ENCODE measurements at places on chromosomes 13 and 19.

- DNase-seq: no peak
Measured at GRCh38 chr19:50158577-50158976, 4.5 kb downstream of the IZUMO2 start.

- DNase-seq: no peak
Measured at GRCh38 chr13:48749144-48749543, 95.4 kb downstream of the CYSLTR2 start.

GRCh38 chr19:41895745-41896580, 13.0 kb downstream of the ARHGEF1 start:
- no peak for DNase-seq

DNA sequence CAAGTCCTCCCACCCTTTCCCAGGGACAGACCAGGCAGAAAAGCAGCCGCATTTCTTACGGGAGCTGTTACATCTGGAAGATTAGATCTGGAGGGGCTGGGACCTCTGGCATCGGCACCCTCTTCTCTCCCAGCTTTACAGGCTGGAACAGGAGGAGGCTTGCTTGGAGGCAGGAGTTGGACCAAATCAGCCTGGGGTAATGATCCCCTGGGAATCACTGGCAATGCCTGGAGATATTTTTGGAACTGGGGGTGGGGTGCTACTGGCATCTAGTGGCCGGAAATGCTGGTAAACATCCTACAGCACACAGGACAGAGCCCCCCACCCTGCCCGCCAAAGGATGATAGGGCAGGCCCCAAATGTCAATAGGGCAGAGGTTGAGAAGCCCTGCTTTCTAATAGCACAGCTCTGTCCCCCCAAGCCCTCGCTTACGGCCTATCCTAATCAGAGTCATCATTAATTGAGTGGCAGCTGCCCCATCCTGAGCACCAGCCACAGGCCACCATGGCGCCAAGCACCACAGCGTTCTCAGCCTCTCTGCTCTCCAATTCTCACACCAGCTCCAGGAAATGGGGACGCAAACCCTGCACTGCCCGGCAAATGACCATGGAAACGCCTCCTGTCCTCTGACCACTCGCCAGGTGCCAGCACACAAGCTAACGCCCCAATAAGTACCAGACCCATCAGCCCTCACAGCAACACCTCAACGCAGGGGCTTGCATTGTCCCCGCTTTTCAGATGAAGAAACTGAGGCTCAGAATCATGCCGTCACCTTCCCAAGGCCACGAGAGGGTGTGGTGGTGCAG, 20.6 kb downstream of the LRRC4B start:
- no peak for DNase-seq

- DNase-seq: peak; percentile 72
Measured at GRCh38 chr13:22880741-22881720, 299.7 kb upstream of the SGCG start.

- no peak for DNase-seq
Measured at GRCh38 chr13:60957816-60958215, 457.8 kb downstream of the PCDH20 start.

- no peak for DNase-seq
Measured at GRCh38 chr13:48852911-48853727, 122.6 kb upstream of the FNDC3A start.

DNA sequence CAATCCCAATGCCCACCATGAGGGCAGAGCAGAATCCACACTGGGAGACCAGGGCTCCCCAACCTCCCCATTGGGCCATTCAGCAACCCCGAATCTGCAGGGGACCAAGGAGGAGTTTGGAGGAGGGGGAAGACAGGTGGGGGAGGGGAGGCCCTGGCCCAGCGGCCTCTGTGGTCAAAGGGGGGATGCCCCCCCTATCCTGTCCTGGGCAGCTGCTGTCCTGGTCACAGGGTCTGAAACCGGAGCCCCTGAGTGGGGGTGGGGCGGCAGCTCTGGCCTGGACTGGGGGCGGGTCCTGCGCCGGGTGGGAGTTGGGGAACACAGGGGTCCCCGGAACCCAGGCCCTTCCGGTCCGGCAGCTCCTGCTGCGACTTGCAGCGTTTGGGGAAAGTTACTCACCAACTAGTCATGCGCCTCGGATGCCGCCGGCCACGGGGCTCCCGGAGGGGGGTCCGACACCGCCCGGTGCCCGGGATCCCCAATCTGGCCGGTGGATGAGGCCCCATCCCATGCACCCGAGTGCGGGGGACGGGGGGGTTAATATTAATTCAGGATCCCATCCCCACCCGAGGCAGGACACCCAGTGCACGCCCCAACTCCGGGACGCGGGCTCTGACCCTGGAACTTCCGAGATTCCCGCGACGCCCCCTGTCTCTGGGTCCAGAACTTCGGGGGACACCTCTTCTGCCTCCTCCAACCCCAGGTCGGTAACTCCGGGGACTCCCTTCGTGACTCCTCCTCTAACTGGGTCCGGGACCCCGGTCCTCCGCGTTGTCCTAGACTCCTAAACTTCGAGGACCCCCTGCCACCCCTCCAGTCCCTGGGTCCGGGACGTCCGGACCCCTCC, 872 bp downstream of the HOMER3 start:
- DNase-seq: no peak

DNA sequence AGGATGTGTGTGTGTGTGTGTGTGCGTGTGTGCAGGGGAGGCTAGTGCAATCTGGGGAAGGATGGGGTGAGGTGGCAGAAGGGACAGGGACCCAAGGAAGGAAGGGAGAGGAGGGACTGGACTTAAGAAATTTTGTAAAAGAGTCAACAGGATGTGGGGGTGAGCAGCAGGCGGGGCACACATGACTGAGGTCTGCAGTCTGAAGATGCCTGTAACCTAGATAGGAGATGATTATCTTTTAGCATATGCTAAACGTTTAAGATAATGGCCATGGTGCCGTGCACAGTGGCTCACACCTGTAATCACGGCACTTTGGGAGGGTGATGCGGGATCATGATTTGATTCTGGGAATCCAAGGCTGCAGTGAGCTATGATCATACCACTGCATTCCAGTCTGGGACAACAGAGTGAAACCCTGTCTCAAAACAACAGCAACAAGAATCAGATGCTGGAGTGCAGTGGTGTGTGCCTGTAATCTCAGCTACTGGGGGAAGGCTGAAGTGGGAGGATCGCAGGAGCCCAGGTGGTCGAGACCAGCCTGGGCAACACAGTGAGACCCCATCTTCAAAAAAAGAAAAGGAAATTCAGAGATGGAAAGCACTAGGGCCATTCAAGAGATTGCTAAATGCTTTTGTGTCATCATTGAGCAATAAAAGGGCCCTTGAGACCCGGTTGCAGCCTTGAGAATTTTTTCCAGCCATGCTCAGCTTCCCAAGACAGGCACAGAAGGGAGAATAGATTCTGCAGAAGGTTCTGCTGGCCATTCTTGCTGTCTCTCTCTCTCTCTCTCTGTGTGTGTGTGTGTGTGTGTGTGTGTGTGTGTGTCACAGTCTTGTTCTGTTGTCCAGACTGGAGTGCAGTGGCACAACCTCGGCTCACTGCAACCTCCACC, 3.8 kb upstream of the ZNF414 start:
- DNase-seq: no peak

- DNase-seq: no peak
Measured at GRCh38 chr19:17171874-17172273, 43.3 kb upstream of the USE1 start.

GRCh38 chr19:49437231-49437630, 4.1 kb downstream of the SLC17A7 start:
- DNase-seq: no peak

DNA sequence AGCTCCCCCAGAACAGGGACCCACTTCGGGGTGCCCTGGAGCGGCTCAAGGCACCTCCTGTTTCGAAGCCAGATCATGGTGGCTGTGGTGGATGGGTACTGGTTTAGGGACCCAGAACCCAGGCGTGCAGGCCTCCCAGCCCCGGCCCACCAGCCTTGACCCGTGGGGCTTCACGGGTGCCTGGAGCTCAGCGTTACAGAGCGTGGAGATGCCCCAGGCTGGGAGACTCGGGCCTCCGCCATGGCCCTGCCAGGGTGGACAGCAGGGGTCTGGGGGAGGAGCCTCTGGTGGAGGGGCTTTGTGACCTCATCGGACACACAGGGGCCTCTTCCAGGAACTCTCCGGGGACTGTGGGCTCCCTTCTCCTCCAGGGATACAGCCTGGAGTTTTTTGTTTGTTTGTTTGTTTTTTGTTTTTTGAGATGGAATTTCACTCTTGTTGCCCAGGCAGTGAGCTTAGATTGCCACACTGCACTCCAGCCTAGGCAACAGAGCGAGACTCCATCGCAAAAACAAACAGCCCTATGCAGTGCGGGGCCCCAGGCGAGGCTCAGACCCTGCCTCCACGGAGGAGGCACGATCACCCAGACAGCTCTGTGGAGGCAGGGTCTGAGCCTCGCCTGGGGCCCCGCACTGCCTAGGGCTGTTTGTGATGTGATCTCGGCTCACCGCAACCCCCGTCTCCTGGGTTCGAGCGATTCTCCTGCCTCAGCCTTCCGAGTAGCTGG, at the start of gene GARIN5B:
Gene GARIN5B, minus strand, starts transcription at position 271 of the 727 bp plus-strand sequence. Its CDS starts 194 bp downstream, at position 77.
- no peak for DNase-seq

GRCh38 chr19:51594774-51595109, 23.7 kb downstream of the ZNF175 start:
- no peak for DNase-seq

Data from NCI-H1048 (cell line).